Karpas-422 (cell line): ENCODE measurements at places on chromosomes 5 and 9.

DNA sequence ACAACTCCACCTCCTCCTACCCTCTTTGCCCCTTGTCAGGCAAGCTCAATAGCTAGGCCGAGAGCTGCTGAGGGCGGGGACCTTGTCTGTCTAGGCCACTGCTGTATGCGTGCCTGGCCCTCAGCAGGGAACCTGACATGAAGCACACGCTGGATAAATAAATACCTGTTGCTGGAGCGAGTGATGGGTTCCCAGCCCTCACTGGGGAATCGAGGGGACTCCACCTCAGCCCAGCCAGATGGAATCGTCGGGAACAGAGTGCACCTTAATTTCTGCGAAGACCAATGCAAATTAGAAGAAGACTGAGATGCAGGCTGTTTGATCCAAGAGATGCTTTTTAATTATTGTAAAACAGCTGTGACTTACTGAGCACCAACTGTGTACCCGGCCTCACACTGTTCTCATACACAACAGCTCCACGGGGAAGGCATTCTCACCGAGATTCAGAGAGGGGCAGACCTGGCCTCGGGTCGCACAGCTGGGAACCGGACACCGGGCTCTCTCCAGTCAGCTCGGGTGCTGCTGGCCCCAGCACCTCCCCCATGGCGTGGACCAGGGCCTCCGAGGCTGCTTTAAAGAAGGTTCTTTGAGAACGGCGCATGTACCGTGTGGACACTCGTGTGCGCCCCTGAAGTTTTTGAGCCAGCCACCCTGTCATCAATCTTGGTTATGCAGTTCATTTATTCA, 109.7 kb upstream of the IER5L start:
- no peak for DNase-seq

DNA sequence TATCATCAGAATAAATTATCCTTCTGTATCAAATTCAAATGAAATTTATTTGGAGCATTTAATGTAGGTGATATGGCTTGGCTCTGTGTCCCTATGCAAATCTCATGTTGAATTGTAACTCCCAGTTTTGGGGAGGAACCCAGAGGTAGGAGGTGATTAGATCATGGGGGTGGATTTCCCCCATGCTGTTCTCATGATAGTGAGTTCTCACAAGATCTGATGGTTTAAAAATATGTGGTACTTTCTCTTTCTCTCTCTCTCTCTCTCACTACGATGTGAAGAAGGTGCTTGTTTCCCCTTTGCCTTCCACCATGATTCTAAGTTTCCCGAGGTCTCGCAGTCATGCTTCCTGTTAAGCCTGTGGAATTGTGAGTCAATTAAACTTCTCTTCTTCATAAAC, 678.4 kb upstream of the RGMB start:
- no peak for DNase-seq

DNA sequence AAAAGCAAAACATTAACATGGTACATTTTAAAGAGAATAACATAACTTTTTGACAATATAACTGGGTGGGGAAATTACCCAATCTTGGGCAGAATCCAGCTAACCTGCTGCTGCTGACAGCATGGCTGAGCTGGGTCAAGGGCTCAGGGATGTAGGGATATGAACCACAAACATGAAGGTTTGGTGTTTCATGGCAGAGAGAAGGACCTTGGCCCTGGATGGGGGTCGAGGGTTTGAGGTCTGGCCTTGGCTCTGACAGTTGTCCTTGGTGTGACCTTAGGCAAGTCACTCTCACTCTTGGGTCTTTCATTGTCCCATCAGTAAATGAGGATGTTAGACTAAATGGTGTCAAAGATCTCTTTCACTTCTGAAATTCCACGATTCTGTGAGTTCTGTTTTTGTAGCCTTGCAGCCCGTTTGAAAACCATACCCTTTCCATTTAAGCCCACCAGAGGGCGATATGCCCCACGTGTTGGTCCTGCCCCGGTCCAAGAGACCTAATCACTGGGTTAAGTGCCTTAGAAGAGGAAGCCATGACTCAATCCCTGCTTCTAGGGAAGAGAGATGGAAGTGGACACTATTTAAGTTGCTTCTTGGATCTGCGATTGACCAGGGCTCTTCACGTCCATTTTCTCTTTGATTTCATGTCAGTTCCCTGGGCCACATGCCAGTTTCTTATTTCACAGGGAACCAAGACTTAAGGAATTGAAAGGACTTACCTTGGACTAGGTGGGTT, 56.8 kb upstream of the TEX48 start:
- DNase-seq = peak; percentile 92

- no peak for DNase-seq
Observed at GRCh38 chr5:155773680-155774079, 553.3 kb upstream of the SGCD start.
